ENCODE measurements at places on chromosomes 2 and 18.

DNA sequence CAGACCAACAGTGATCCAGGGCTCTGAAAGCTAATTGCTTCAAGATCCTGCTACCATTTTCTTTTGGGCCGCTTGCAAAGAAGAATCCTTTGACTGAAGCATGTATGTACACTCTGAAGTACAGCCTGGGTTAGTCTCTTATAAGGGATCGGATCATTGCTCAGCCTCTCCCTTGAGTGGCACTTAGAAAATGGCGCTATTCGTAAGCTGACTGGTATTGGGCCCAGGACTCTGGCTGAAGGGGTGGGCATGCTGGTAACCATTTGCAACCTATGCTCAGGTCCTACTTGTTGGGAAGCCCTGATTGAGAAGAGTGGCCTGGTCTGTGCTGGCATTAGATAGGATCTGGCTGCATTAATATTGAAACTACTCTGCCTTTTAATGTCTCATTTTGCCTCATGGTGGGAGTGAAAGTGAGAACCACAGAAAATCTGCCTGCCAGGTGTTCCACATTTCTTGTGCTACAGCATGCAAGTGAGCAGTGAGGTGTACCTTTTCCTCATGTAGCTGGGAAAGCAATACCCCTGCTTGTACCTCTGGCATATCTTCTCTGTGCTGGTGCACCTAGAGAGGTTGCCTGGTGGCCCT is 661 bp upstream of the MGAT5 start:
- DNase-seq = no peak

DNA sequence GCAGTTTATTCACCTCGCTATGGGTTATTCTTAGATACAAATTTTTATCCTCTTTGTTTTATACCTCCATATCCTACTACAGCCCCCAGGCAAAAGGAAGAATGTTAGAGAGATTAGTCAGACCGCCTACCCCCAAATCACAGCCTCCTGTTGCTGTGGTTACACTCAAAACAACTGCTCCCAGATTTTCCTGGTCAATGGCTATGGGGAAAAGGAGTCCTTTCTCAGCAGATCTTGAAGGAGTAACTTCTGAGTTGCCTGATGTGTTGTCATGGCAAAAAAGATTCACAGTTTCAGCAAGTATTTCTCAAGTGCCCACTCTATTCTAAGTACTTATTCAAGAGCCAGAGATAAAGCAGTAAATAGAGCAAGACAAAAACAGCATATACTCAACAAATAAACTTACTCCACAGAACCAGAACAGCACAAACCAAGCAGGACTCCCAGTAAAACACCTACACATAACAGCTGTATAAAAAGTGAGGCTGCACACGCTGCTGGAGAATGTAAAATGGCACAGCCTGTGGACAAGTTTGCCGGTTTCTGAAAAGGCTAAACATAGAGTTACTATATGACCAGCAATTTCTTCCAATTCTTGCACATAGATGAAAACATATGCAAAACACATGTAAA is 104.8 kb downstream of the NOL10 start:
- no peak for DNase-seq

- DNase-seq = no peak
Measured at GRCh38 chr2:170715062-170715931, at the start of gene SP5. Gene SP5, plus strand, starts transcription at chr2:170715337. Its CDS starts 176 bp downstream, at chr2:170715513.

DNA sequence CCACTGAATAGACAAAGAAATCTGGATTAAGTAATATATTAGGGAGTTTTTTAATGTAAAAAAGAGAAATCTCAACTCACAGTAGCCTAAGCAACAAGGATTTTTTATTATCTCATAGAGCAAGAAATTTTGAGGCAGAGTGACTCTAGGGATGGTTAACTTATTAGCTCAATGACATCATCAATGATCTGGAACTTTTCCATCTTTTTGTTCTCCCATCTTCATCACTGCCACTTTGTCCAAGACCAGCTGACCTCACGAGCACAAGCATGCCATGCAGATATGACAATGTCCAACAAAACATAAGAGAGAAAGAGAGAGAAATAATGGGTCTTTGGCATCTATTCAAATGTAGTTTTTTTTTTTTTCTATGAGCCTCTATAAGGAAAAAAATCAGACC is 211.8 kb upstream of the RND3 start:
- no peak for DNase-seq
